ENCODE measurements at places on chromosomes 3 and 15.

DNA sequence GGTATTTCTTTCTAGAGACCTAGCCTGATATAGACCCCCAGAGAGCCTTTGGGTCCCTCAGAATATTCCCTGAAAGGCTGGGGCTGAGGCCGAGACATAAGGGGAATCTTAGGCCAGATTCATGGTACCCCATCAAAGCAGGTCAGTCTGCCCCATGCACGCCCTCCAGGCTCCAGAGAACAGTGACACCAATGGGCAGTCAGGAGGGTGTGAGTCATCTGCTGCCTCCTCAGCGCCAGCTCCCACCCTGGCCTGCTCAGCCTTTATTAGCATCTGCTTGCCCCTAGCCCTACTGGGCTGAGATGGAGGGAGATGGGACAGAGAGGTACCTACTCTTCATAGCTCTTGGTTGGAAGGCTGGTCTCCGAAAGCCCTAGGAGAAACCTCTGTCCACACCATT lies 14.3 kb upstream of the CAMKV start:
- no peak for DNase-seq

GRCh38 chr3:141312354-141313092 lies 55.8 kb upstream of the ZBTB38 start:
- DNase-seq = no peak

- DNase-seq = no peak
These were observed 90.8 kb downstream of the MCTP2 start for GRCh38 chr15:94322141-94322540.

GRCh38 chr3:179181021-179181472 lies 32.9 kb downstream of the PIK3CA start:
- DNase-seq = no peak

- DNase-seq = no peak
These were observed 191.2 kb downstream of the SEMA6D start for GRCh38 chr15:47908486-47908885.

GRCh38 chr3:134427400-134428111 lies 53.3 kb upstream of the AMOTL2 start:
- no peak for DNase-seq

DNA sequence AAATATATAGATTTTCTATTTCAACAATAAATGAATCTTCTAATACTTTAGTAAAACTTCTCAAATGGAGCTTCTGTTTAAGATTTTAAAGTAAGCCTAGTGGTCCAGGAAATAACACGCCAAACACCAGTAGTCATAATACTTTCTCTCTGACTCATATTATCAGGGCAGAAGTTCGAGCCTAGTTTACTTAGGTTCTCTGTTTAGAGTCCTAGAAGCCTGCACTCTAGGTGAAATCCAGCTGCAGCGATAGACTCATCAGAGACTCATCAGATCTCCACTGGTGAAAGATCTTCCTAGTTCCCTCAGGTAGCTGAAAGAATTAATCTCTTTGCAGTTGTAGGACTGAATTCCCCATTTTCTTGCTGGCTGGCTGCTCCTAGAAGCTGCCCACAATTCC lies 552.5 kb upstream of the ROBO2 start:
- no peak for DNase-seq

DNA sequence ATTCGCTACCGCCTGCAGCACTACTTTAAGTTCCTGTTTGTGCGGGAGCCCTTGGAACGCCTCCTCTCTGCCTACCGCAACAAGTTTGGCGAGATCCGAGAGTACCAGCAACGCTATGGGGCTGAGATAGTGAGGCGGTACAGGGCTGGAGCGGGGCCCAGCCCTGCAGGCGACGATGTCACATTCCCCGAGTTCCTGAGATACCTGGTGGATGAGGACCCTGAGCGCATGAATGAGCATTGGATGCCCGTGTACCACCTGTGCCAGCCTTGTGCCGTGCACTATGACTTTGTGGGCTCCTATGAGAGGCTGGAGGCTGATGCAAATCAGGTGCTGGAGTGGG lies 995 bp downstream of the CHST14 start:
- no peak for DNase-seq

- DNase-seq = no peak
These were observed 19.4 kb downstream of the TGFBR2 start for GRCh38 chr3:30625541-30626438.

- no peak for DNase-seq
These were observed 112.8 kb downstream of the OSBPL10 start for GRCh38 chr3:31868236-31868635.

DNA sequence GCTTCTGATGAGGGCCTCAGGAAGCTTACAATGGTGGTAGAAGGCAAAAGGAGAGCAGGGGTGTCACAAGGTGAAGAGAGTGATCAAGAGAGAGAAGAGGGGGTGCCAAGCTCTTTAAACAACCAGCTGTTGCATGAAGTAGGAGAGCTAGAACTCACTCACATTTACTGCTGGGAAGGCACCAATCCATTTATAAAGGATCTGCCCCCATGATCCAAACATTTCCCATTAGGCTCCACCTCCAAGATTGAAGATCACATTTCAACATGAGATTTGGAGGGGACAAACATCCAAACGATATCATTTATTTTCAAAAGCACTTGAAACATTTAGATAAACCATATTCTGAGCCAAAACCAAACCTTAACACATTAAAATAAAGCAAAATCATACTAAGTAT lies 26.3 kb downstream of the ANKRD28 start:
- DNase-seq = no peak

- DNase-seq = no peak
These were observed 21.2 kb downstream of the GABRA5 start for GRCh38 chr15:26887926-26888666.

- DNase-seq = no peak
These were observed 31.0 kb upstream of the KLHL25 start for GRCh38 chr15:85825719-85826118.

GRCh38 chr15:37103475-37104423 lies 3.4 kb upstream of the MEIS2 start:
- no peak for DNase-seq

DNA sequence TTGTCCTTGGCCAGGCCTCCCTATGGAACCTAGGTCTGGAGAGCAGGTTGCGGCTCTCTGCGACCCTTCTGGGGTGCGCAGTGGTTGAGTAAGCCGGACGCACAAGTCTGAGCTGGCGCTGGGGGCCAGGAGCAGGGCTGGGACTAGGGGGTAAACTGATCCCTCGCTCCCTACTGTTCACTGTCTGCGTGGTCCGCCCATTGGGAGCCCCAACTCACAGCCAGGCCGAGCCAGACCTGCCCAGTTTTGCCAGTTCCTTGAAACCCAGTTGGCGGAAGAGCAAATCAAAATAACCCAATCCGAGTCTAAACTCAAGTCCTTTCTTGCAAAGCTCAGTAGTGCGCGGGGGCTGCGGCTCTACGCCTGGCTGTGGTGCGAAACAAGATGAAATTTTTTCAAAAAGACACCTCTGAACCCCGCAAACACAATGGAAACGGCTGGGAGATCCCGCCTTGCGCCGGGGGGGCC lies 17.5 kb downstream of the RGMA start:
- DNase-seq = no peak

GRCh38 chr3:135041601-135042000 lies 246.5 kb downstream of the EPHB1 start:
- no peak for DNase-seq

- no peak for DNase-seq
These were observed 853 bp downstream of the TCAIM start for GRCh38 chr3:44339181-44340057.

Data from stimulated activated CD8-positive, alpha-beta memory T cell treated with anti-CD3 and anti-CD28 coated beads, Interleukin-2, amount 100 ng/mL, for 1 hour (primary cell).